ENCODE measurements at places on chromosomes 4 and X.

DNA sequence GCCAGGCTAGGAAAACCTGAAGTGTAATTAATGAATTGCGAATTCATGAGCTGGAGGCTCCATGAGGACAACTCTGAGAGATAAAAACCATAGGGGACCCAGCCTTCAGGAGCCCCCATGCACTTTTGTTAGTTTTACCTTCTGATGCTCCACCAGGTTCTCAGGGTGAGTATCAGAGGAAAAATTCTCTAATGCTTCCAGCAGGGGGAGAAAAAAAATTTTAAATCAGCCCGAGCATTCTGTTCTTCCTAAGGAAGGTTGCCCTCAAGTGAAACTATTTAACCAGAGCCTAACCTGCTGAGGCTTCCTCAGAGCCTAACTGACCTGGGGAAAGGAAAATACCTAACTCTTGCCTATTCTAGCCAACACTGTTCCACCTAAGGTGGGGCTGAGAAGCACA lies 552.6 kb downstream of the PPARGC1A start:
- DNase-seq, result no peak

DNA sequence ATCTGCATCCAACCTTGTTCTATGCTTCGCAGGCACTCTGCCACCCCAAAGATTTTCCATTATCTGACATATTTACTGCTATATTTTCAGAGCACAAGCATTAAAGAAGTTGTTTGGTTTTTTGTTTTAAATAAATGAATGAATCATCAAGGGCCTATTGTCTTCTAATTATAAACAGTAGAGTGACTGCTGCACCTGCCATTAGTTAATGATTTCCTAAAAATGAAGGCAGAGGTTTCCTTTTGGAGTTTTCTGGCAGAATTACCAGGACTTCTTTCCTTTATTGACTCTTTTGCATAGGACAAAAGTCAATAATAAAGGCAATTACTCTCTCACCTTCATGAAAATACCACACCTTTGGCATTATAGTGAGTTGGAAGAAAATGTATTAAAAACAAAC lies 238.1 kb downstream of the INPP4B start:
- no peak for DNase-seq

DNA sequence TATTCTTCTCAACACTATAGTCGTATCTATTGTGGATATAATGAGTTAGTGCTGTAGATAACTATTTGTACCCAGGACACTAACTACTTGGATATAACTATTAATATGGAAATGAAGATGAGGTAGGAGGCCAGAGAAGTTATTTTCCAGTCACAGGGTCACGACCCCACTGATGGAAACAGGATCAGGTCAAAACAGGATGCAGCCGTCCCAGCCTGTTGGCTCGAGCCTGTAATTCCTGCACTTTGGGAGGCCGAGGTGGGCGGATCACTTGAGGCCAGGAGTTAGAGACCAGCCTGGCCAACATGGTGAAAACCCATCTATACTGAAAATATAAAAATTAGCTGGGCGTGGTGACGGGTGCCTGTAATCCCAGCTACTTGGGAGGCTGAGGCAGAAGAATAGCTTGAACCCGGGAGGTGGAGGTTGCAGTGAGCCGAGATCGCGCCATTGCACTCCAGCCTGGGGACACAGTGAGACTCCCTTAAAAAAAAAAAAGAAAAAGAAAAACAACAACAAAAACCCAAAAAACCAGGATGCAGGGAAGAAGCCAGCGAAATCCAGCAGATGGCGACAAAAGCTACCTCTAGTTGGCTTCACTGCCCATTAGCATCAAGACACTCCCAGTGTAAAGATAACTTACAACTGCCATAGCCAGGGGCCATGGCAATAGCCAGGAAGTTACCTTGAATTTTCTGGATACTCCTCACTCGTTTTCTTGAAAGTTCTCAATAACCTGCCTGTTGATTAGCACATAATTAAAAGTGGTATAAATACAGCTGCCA lies 37.9 kb upstream of the NKAP start:
- DNase-seq, result peak; percentile 5

GRCh38 chrX:132173647-132174046 lies 45.6 kb downstream of the RAP2C start:
- DNase-seq, result peak; percentile 1

- no peak for DNase-seq
Observed at GRCh38 chr4:4687935-4688727, 146.3 kb upstream of the STX18 start.

- no peak for DNase-seq
Observed at GRCh38 chr4:137082061-137082460, 450.2 kb downstream of the PCDH18 start.

GRCh38 chrX:129791961-129792570 lies 12.3 kb downstream of the SASH3 start:
- DNase-seq, result no peak

DNA sequence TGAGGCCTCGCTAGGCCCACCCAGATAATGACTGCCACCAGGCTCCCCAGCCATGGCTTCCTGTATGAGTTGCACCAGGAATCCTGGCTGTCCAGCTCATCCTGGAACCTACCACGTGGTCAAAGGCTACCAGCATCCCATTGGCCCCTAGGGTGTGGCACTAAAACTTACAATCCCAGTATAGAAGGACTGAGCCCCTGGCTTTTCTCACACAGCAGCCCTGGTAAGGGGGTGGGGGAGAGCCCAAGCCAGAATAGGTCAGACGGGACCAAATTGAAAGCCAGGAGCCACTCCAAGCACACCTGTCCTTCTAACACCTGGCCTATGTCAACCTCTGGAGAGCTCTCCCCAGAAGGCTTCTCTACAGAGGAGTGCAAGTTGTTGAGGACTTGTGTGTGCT lies 269.3 kb upstream of the AGTR2 start:
- no peak for DNase-seq

GRCh38 chr4:2788532-2789103 lies 4.3 kb upstream of the SH3BP2 start:
- DNase-seq, result no peak

GRCh38 chr4:39970671-39971640 lies 6.8 kb downstream of the PDS5A start:
- DNase-seq, result peak; percentile 14

DNA sequence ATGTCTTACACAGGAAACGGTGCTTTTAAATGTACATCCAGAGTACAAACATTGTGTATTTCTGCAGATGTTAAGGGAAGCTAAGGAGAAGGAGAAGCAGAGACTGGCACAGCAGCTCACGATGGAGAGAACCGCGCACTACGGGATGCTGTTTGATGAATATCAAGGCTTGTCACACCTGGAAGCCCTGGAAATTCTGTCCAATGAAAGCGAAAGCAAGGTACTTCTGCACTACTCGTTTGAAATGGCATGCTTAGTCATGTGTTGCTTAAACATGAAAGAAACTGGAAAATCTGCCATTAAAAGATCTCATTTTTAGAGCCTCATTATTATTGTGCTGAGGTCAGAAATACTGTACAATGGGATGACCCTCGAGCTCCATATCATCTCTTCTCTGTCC lies 47.2 kb downstream of the FAM114A1 start:
- no peak for DNase-seq

- DNase-seq, result no peak
Observed at GRCh38 chrX:44927398-44927797, 54.4 kb downstream of the KDM6A start.

DNA sequence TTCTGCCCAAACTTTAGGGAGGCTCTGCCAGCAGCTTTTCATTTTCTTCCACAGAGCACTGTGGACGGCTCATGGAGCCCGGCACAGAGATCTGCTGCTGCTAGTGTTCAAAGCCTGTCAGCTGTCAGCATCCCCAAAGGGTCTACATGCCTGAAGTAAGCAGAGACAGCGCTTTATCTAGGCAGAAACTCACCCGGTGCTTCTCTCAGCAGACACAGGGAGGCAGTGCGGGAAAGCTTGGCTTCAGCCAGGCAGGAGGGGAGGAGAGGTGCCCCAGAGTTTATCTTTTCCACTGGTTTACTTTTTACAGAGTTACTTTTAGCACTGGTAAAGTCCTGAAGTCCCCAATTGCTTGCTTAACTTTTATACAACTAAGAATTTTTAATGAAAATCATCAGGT lies 339.3 kb downstream of the NKX6-1 start:
- DNase-seq, result peak; percentile 5

GRCh38 chr4:82293304-82293703 lies 80.5 kb downstream of the HNRNPD start:
- DNase-seq, result no peak

DNA sequence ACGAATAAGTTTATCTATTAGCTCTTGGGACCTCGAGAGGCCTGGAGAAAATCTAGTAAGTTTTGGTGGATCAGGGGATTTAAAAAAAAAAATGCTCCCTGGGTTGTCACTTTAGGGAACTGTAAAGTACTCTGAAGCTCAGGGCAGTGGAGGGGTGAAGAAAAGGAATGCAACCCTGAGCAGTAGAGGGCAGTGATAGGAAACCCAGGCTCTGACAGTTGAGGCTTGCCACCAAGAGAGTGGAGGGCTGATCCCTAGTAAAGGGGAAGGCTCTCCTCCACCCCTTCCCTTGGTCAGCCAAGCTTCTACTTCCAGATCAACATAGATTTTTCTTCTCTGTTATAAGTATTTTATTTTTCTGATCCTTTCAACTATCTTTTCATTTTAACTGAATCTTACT lies 73.1 kb downstream of the FBXO8 start:
- no peak for DNase-seq

Measured in fibroblast of upper back skin (primary cell).